ENCODE measurements at places on chromosomes 2 and 18.
A peak's percentile ranks its signal among the peaks of the same experiment; 100 is the strongest.

- no peak for DNase-seq
Measured at GRCh38 chr18:72727776-72728175, 140.0 kb downstream of the NETO1 start.

DNA sequence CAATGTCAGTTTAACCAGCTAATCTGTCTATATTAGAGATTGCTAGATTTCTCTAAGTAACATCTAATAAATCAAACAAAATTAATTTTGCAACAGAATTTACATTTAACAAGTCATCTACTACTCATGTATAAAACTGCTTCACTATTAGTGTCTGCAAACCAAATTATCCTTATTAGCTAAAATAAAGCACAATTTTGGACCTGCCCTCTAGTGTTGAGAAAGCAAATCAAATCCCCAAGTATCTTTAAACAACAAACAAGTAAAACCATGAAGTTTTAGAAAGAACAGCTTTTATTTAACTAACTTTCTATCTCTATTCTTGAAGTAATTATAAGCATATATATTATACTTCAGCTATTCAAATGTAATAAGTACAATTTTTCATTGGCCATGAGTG lies 113.1 kb upstream of the SP3 start:
- no peak for DNase-seq

DNA sequence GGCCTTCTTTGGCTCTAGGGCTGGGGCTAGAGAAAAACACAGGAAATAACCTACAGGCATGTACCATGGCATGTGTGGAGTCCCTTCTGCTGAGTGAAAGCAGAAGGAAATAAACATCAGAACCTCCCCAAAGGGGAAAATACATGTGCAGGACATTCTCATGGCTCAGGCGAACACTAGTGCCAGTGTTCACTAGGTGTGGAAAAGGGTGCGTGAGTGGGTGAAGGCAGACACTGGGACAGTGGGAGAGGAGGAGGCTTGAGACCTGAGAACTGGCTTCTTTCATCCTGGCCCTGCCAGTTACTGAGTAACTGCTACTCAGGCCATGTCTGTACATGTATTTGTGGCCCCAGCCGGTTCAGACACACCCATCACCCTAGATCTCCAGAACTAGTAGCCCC lies 268.2 kb downstream of the PRKCE start:
- no peak for DNase-seq

DNA sequence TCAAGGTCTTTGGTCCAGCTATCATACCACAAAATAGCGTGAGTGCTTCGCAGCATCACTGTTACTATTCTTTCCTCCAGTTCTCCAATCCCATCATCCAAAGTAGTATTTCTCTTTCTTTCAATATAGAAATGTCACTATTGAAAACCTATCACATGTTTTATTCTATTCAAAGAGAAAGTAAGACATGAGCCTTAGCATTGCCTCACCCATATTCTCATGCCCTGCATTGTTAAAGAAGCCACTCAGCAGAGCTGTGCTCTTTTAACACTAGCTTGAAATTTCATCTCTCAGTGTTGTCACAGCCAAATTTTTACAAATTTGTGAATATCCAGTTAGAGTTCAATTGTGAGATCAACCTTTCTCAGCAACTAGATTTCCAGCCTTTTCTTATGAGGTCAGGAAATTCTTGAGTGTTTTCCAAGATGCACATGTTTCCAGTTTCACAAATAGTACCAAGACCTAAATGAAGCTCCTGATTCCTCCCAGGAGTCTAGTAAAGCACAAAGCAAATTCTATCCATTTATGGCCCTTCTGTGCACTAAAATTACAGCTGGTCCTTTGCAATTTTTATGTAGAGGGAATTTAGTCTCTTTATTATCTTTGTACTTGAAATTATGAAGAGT lies 343.7 kb downstream of the SPAG16 start:
- no peak for DNase-seq

DNA sequence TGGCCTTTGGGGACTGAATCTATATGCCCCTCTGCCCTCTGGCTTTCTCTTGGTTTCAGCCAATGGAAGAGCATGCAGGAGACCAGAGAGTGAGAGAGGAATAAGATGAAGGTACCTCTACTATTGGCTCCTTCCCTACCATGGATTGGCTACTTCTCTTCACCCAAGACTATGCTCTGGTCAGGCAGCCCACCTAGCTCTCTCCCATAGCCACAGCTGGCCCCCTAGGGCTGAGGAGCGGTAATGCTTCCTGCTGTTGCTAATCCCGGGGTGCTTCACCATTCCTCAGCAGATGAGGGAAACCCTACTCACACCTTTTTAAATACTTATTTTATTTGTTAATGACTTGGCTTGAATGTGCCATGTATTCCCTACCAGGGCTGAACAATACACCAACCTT lies 142.4 kb downstream of the MREG start:
- no peak for DNase-seq

DNA sequence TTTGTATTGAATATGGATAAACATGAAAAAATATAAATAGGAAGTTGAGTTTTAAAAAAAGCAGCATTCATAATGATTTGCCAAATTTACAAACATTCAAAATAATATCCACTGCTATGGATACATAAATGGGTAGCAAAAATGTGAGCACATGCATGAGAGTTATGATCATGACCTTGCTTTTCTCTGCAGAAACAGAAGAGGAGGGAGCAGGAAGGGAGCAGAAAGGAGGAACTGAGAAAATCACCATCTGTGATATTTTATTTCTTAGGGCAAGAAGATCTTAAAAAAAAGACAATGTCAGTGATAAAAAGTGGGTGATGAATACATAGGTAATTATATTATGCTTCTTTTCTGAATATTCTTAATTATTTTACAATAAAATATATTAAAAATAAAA lies 17.7 kb upstream of the CCDC93 start:
- DNase-seq, result no peak

- DNase-seq, result no peak
Measured at GRCh38 chr2:215973954-215974699, 39.2 kb downstream of the MREG start.

DNA sequence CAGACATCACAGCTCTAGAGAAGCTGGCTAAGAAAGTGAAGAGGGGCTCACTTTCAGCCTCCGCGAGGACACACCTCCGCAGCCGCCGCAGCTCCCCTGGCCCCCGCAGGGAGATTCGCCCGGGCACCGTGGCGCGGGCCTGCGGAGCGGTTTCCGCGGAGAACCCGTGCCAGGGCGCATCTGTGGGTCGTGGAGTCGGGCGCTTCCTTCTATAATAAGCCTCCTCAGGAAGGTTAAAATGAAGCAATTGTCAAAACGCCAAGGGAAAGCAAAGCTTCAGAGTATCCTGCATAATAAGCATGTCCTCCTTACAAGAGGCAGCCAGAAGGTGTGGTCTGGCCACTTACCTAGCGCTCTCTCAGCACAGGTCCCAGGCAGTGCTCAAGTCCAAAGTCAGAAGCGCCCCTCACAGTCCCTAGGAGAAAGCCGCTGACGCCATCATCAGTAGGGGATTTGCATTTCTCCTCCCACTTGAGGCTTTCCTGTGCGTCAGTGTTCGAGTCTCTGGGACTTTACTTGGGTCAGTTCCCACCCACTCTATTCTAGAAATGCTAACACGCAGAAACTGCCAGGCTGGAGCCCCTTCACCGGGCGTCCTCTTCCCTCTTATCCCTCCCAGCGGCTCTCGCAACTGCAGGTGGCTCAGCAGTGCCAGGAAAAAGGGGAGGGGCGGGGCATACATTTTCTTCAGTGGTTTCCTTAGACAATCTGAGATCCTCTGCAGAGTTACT lies at the start of gene STAT4:
STAT4 (minus strand) TSS at position 395 of the 731 bp plus-strand sequence. CDS start 2,791 bp downstream, outside the sequence.
- DNase-seq, result peak; percentile 57

- no peak for DNase-seq
Measured at GRCh38 chr2:180523621-180524340, 456.6 kb upstream of the UBE2E3 start.

GRCh38 chr18:36354989-36355388 lies 57.5 kb downstream of the FHOD3 start:
- no peak for DNase-seq

DNA sequence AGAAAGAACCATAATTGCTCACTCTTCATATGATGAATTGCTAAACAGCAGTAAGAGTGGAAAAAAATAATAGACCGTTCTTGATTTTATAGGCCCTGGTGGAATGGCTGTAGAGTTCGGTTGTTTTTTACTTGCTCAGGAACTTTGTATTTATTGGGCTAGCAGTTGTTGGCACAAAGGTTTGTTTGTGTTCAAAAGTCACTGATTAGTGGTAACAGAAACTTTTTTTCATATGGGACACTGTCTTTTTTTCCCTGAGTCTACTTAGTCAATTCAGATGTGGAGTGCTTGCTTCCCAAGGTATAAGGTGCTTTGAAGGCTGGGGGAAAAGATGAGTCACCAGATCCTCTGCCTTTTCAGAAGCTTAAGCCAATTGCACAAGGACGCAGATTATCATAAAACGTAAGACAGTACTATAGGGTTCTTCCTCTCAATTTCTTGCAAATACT lies 25.8 kb downstream of the PHLPP1 start:
- DNase-seq, result no peak

DNA sequence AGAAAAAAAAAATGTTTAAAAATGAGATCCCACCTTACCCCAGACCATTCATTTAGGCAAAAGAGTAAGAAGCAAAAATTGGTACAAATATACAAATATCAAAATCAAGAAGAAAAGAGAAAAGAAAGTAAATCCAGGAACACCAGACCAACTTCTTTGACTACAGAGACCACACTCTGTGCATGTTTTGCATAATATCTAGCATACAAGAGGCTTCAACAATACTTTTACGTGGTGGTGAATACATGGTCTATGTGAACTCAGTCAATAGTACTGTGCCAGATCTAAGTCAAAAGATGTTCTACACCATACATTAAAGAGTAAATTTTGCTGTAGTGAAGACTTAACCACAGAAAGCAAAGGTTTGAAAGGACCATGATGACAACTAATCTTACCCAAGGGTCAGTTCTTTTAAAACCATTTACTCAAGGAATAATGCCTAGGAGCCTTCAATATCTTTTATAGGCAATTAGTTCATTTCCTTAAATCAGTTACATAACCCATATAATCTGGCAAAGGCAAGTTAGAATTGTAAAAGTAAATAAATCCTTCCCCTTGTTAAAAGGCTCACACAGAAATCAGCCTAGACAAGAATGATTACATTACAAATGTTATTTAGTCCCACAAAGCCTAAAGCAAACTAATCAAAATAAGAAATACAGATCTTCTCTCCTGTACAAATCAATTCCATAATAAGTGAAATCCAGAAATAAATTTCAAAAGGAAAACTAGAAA lies 115.2 kb downstream of the EXOC6B start:
- no peak for DNase-seq

- DNase-seq, result no peak
Measured at GRCh38 chr18:25133879-25134278, 218.1 kb downstream of the ZNF521 start.

DNA sequence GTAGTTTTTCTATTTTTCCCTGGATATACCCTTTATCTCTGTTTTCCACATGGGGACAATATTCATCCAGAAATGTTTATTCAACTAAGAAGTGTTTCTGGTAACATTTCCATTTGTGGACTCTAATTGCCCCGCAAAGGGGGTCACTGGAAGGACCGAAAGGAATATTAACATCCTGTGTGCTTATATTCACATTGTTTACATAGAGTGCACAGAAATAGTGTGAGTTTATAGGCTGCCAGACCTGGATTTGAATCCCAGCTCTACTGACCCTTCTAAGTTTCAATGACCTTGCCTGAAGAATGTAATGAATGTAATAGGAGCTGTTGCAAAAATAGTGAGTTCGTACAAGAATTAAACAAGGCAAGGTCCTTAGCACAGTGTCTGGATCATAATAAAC lies 152.9 kb upstream of the NCKAP5 start:
- no peak for DNase-seq

- no peak for DNase-seq
Measured at GRCh38 chr2:58900246-58901027, 659.3 kb upstream of the FANCL start.

Data from left renal pelvis (tissue), 4 donors.